ENCODE measurements at places on chromosomes 4 and X.

DNA sequence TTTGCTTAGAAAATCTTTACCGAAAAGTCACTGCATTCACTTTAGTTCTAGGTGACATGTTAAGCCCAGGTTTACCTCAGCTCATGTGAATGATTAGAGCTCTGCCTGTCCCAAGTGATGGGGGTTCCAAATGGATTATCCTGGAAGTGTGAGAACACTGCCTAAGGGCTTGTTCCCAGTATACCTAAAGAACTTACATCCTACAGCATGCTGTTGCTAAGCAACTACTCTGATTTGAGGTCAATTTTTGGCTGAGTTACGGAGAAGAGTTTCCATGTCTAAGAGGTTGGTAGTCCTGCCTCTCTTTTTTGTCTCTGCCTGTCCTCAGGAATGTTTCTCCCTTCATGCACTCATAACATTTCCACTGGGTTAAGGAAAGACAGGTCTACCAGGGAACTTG, 67.6 kb upstream of the UGT2B15 start:
- DNase-seq = no peak

- no peak for DNase-seq
Measured at GRCh38 chrX:96361844-96362243, 322.8 kb upstream of the DIAPH2 start.

GRCh38 chr4:81052119-81053068, 21.9 kb downstream of the BMP3 start:
- DNase-seq = peak; percentile 86

- no peak for DNase-seq
Measured at GRCh38 chr4:108360754-108361445, 192.2 kb upstream of the LEF1 start.

GRCh38 chr4:66000510-66001117, 330.3 kb upstream of the EPHA5 start:
- no peak for DNase-seq

GRCh38 chr4:152072001-152072485, 311.2 kb upstream of the GATB start:
- DNase-seq = no peak

GRCh38 chrX:94633237-94633636, 959.2 kb downstream of the FAM133A start:
- no peak for DNase-seq

DNA sequence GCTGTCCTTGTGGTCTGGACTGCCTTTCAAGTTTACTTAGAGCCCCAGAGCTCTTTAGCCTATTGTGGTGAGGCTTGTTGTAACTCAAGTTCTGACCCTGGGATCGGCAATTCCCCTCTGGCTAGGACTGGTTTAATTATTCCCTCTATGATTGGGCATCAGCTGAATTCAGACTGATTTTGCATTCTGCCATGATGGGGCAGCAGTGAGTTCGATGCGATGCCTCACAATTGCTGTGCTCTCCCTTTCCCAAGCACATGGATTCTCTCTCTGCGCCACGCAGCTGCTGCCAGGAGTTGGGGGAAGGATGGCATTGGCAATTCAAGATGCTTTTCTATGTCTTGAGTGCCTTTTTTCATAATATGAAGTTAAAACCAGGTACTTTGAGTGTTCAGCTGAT, 327.8 kb upstream of the CXorf51B start:
- no peak for DNase-seq

- peak; percentile 68 for DNase-seq
Measured at GRCh38 chr4:153232768-153233167, 28.5 kb downstream of the TRIM2 start.

DNA sequence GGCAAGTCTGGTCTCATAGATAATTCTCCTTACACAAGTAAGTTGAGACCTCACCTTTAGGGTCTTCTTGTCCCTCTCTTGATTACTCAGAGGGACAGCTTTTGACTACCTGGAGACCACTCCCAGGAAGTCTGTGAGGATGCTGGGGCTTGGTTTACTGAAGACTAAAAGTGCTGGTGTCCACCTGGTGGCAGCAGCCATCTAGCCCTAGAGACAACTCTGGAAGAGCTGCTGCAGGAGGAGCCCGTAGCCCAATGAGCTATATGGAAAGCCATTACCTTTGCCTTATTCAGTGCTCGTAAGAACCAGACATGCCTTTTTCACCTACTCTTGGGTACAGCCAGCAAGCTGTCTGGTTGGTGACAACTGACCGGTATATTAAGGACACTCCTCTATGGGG, 7.3 kb downstream of the FGFBP2 start:
- no peak for DNase-seq

DNA sequence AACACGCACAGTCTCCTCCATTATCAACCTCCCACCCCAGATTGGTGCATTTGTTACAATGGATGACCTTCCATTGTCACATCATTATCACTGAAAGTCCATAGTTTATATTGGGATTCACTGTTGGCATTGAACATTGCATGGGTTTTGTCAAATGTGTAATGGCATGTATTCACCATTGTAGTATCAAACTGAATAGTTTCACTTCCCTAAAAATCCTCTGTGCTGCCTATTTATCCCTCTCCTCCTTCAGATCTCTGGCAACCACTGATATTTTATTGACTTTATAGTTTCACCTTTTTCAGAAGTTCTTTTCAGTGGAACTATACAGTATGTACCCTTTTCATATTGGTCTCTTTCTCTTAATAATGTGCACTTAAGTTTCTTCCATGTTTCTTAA, 1565.4 kb downstream of the PCDH18 start:
- no peak for DNase-seq

DNA sequence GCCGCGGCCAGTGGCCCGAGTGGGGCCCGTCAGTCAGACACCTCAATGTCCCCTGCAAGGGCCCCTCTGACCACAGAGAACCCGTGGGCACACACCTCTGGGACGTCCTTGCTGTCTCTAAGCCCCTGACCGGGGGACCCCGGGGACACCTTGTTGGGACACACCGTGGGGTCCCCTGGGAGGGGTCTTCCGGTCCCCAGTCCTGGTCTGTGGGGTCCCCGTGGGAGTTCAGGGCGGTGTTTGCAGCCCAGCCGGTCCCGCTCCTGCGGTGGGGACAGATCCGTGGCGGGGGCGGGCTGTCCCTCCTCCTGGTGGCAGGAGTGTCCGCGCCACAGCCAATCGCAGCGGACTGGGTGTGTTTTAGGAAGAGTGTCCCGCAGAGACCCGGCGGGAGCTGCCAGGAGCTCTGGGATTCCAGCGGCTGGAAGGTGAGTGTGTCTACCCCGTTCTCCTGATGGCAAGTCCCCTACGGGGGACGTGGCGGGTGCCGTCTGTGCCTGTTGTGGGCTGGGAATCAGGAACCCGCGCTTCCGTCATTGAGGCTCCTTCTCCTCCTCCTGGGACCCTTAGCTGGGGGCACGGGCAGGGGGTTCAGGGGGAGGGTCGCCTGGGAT, 5.1 kb upstream of the PLCXD1 start:
- peak; percentile 88 for DNase-seq

DNA sequence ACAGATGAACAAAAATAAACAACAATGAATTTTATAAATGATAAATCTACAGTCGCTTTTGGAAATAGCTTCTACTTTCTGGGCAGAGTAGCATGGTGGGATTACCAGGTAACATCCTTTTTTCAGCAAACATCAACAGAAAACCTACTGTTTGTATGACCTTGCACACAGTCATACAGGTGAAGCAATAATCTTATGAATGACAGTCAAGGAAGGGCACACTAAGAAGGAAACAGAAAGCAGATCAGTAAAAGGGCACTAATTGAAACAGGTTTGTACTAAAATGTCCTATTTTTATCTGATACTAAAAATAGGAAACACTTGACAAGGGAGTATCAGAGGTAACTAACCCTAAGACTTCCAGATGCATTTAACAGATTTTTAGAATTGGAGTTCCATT, 108.9 kb downstream of the DLG3 start:
- no peak for DNase-seq

- no peak for DNase-seq
Measured at GRCh38 chrX:119174900-119175299, 47.3 kb upstream of the KIAA1210 start.

DNA sequence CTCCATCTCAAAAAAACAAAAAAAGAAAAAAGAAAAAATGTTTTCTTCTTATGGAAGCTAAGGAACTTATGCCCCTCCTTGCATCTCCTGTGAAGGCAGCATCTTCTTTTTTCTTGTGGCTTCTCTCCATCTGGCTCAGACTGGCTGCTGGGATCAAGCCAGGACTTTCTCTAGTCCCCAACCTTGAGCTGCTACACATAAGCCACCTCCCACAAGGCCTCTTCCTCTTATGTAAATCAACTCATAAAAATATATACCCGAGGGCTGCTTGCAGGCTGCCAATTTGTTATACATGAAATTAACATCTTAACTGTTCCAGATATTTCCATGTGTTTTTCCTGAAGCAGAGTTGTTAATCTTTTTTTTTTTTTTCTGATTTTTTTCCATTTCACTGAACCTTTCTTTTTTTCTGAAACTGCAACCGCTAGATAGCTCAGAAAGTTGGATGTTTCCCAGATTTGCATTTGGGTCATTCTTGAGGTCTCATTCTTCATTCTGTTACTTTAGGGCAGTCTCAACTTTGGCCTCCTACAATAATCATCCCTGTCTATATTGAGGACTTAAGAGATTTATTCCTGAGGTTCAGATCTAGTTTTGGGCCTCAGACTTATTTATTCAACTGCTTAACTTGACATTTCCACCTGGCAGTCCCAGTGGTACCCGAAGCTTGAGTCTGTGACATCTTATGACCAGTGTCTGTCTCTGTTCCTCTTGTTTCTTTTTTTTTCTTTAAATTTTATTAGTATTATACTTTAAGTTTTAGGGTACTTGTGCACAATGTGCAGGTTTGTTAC, 10.3 kb downstream of the SNX25 start:
- DNase-seq = peak; percentile 64

GRCh38 chr4:150207871-150208270, 129.6 kb downstream of the DCLK2 start:
- no peak for DNase-seq

DNA sequence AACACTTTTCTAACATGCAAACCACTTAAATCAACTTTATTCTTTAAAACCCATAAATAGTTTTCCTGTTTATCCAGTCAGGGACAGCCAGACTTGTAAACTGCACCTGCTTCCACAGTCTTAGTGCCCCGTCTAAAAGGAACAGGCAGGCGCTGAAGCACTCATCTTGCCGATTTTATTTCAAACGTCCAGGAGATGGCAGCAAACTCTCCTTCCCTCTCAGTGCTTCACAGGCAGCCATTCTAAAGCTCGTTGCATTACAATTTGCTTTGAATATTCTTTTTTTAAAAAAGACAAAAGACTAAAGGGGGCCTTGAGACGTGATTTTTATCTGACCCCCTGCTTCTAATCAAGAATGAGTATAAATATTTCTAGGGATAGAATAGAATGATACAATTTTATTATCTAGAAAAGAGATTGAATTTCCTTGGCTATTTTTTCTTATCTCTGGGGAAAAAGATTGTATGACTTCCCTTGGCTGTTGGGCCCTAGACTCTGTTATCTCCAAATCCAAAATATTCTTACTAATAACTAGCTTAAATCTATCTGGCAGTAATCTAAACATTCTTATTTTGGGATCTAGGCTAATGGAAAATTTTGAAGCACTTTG, 93.6 kb upstream of the MYOZ2 start:
- DNase-seq = peak; percentile 80

All from colonic mucosa (tissue), 4 donors.